ENCODE measurements at places on chromosomes 4 and X. TPM values are rescaled to one million over a fixed set of nuclear protein-coding genes. Genes with fewer than 3 reads are reported as not detected.

Gene XKRX
- 0.55 TPM for total RNA-seq

- peaks cover 12% of the 10 kb centered on the region for H3K4me1 ChIP-seq
- no peak overlapping the region for H3K27ac ChIP-seq
- H3K36me3 ChIP-seq = no peaks in the 10 kb centered on the region
- H3K27me3 ChIP-seq = no peaks in the 10 kb centered on the region
Measured at GRCh38 chrX:109855501-109855900, 122.4 kb upstream of the ACSL4 start.

DNA sequence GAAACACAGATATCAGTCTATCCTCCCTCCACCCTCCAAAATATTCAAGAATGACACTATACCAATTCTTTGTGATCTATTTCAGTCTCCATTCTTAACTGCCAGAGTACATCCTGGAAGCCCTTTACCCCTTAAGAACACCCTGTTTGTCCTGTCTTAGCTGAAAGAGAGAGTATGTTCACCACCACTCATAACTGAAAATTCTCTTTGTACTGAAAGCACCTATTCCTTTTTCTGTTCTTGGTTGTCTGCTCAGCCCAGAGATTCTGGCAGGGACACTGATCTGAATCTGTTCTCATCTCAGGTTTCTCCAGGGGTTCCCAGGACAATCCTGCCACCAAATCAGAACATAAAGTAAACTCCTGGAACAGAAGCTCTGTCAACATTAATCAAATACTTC, 25.4 kb upstream of the EREG start:
- H3K27me3 ChIP-seq = no peaks in the 10 kb centered on the region
- H3K27ac ChIP-seq = no peak overlapping the region
- H3K4me1 ChIP-seq = peaks cover 17% of the 10 kb centered on the region
- H3K36me3 ChIP-seq = no peaks in the 10 kb centered on the region

- H3K36me3 ChIP-seq = no peaks in the 10 kb centered on the region
- H3K27me3 ChIP-seq = no peaks in the 10 kb centered on the region
- no peak overlapping the region for H3K4me3 ChIP-seq
Measured at GRCh38 chrX:110049096-110049495, 46.2 kb downstream of the TMEM164 start.

GRCh38 chrX:19761554-19762295, 125.7 kb downstream of the SH3KBP1 start:
- peaks cover 25% of the 10 kb centered on the region for H3K4me1 ChIP-seq
- no peaks in the 10 kb centered on the region for H3K36me3 ChIP-seq
- no peaks in the 10 kb centered on the region for H3K27me3 ChIP-seq
- H3K27ac ChIP-seq = no peak overlapping the region
- H3K4me3 ChIP-seq = no peak overlapping the region

- H3K27ac ChIP-seq = peak overlapping the region; percentile 28
- no peaks in the 10 kb centered on the region for H3K27me3 ChIP-seq
- no peaks in the 10 kb centered on the region for H3K36me3 ChIP-seq
- peaks cover 14% of the 10 kb centered on the region for H3K4me1 ChIP-seq
- H3K4me3 ChIP-seq = no peak overlapping the region
Measured at GRCh38 chrX:19602866-19603622, 87.7 kb upstream of the MAP3K15 start.

GRCh38 chr4:149050840-149051239, 608.6 kb upstream of the NR3C2 start:
- no peak overlapping the region for H3K4me3 ChIP-seq
- H3K36me3 ChIP-seq = no peaks in the 10 kb centered on the region
- no peaks in the 10 kb centered on the region for H3K27me3 ChIP-seq
- no peak overlapping the region for H3K27ac ChIP-seq
- DNase-seq = no peak
- H3K4me1 ChIP-seq = no peaks in the 10 kb centered on the region
